ENCODE measurements at places on chromosomes 13 and 19.

DNA sequence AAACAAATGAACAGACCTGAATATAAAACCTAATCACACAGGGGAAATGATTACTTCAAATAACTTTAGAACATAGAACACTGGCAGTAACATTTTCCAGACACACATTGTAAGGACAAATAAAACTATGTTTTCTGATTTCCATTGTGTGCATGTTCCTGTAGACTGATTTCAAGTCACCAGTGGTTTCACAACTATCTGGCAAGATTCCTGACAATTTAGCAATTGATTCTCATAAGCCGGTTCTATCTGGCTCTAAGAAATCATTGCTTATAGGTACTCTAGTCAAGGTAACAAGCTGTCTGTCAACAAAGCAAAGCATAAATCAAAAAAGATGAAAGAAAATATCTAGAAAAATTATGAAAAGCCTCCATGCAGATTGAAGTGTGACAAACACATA lies 19.6 kb upstream of the PCCA start:
- no peak for DNase-seq

DNA sequence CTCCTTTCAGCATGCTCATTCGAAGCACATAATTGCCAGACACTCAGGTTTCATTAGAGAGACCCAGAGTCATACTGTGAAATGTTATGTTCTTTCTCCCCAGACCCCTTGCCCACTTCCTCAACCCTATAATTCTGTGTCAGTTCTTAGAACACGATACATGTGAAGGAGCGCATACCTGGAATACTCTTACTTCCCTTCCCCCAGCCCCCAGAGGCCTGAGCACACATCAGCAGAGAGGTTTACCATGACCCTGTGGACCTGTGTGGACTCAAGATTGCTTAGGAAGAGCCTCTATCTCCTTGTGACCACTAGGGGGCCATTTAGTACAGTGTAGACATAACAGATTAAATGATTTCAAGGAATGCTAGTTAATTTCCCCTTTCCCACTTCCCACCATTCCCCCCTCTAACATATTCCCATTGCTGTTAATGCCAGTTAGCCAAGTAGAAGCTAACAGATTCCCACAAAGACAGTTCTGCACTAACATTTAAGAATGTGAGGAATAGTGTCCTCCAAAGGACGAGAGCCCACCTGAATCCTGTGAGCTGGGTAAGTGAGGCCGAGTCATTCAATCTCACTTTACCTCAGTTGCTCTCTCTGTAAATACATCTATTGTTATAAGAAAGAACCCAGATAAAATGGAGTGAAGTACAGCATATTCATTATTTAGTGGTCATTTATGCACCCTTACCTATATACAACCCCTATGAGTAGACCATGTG lies 154.2 kb upstream of the MAB21L1 start:
- no peak for DNase-seq

DNA sequence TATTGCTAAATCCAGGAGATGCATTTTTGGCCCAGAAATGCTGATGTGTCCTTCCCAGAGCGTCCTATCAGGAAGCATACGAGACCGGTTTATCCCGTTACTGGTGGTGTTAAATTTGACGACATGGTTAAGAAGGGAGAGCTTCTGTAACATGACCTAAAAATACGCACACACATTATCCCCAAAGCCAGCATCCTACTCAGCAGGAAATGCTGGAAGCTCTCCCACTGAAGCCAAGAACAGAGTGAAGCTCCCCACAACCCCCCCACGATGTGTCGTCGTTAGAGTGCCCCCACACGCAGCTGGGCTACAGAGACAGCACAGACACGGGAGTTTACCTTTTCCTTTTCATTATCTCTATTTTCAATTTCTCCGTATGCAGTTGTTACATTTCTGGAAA lies 45.1 kb upstream of the MCF2L start:
- DNase-seq = no peak

DNA sequence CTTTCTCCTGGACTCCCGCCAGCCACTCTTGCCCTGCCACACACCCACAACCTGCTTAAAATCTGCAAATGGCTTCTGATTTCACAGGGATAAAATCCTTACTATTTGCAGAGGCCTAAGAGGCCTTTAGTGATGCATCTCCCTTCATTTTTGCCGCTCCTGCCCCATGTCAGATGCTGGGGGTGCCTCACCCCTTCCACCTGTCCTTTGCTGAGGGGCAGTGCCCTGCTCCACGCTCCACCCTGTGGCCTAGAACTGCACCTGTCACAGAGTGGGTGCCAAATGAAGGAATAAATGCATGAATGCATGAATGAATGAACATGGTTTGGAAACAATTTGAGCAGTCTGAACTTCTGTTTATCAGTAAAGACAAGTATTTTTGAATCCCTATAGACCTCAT lies 34.1 kb upstream of the UQCRFS1 start:
- DNase-seq = no peak

- no peak for DNase-seq
Observed at GRCh38 chr19:58007285-58007684, 4.7 kb upstream of the ZNF606 start.

DNA sequence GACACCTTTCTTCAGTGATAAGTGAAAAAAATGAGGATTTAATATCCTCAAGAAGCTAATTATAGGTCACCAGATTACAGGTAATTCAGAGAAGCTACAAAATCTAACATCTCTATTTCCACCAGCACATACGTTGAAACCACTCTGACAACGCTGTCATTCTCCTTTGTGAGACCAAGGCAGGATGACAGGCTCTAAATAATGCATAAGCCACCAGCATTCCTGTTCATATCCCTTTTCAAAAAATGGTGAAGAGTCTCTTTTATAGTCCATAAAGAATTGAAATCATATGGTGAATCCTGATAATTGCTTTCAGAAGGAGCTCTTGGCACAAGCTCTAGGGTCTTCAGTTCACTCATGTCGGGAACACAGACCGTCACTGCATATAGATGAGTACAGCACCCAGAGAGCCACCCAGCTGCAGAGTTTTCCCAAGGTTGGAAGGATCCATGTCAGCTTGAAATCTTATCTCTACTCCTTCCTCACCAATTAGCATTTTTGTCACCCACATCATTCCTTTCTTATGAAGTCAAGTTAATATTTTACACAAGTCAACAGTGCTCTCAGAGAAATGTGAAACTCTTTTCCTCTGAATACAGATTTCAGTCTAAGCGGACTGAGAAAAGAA lies 431.4 kb downstream of the TBC1D4 start:
- no peak for DNase-seq

DNA sequence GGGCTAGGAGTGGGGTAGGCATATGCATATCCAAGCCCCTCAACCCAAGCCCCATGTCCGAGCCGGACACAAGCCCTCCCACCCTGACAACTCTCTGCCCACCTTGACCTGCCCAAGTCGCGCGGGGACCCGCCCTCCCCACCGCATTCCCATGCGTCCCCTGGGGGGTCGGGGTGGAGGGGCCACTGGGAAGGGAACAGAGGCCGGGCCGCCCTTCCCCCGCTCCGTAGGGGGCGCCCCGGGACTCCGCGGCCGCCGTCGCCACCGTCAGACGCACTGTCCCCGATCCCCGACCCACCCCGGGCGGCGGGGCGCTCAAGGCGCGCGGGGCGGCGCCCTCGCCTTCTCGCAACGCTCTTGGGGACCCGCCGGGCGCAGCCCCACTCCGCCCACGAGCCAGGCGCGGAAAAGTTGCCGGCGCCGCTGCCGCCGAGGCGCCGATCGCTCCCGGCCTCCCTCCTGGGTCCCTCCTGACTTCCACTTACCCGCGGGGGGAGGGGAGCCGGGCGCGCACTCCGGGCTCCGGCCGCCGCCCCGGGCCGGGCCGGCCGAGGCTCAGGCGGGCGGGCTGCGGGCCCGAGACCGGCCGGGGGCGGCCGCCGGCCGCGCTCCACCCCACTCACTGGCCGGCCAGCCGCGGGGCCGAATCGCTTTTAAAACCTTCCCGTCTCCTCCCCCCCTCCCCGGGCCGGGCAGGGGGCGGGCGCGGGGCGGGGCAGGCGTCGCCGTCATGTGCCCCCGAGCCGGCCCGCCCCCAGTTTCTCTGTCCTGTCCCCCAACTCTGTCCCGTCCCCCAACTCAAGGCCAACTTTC lies 34.4 kb upstream of the NANOS3 start:
- no peak for DNase-seq

GRCh38 chr19:1170938-1171754 lies 2.9 kb downstream of the SBNO2 start:
- DNase-seq = no peak

GRCh38 chr19:45149129-45149528 lies 11.7 kb downstream of the NKPD1 start:
- no peak for DNase-seq

- no peak for DNase-seq
Observed at GRCh38 chr19:3106509-3107141, 12.5 kb downstream of the GNA11 start.

- no peak for DNase-seq
Observed at GRCh38 chr19:50311723-50312635, 17.2 kb downstream of the KCNC3 start.

DNA sequence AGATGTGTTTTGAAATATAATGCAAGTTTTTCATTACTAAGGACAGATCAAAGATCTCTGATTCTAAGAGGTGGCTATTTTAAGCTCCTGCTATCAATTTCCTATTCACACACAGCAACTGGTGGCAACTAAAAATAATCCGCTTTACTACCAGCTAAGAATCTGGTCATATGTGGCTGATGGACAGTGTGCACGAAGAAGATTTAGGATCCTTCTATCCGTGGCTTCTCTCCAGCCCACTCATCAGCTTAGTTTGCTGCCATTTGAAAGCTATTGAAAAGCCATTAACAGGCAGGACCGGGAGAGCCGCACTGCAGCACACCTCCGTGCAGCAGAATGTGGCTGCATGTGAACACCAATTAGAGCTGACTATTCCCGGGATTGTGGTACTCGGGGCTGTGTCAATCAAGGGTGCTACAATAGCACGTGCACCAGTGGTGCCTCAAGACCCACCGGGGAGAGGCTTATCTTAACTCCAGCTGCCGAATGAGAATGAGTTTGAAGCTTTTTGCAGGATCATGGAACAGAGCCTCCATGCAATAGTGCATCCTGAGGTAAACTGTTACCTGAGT lies at the start of gene MYO16:
Gene MYO16, plus strand, starts transcription at position 431 of the 572 bp plus-strand sequence. CDS start 234 bp downstream, outside the sequence.
- DNase-seq = no peak

DNA sequence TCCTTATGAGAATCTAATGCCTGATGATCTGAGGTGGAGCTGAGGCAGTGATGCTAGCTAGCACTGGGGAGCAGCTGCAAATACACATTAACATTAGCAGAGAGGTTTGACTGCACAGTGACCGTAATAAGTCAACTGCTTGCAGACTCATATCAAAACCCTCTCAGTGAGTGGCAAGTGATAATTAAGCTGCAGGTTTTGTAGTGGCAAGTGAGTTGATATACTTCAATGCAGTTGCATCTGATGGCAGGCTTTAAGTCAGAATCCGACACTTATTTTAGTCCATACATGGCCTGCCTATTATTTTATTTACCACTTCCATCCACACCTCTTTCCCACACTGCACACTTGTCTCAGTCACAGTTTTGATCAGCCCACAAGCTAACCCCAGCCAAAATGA lies 209.2 kb upstream of the IRS2 start:
- DNase-seq = no peak

- no peak for DNase-seq
Observed at GRCh38 chr19:55113570-55114039, 3.8 kb downstream of the PPP1R12C start.

DNA sequence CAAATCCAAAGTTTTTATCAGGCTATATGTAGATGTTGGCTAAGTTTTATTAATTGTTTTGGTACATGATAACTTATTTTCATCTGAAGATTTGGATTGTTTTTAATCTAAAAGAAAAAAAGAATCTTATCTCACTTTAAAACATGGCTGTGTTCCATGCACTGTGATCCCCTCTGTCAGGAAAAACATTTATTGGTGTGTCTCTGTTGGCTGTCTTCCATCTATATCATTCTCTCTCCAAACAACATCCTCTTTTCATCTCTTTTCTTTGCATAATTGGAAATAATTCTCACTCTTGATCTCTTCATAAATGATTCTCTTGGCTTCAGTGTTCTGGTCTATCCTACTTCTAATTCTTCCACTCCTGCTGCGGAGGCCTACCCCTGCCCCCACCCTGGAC lies 4.2 kb downstream of the NALCN start:
- DNase-seq = no peak

DNA sequence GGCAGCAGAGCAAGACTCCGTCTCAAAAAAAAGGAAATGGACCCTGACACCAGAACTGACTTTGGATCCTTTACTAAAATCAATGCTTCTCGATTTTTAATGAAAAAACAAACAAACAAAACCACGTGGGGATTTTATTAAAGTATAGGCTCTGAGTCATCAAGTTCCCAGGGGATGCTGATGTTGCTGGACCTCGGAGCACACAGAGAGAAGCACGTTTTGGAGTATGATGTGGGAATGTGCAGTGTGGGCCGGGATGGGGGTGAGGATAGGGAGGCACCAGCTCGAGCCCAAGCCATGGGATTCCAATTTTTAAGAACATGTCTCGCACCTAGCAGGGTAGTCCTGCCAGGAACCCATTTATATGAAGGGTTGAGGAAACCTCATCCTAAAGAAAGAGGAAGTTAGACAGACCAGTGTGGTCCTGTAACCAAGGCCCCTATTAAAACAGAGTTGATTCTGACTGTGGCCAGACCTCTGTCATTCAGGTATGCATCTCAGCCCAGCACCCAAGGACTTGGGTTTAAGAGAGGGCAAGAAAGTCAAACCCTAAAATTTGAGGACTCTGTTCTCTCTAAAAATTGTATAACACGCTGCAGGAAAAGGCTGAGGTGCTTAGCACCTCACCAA lies 6.4 kb downstream of the FLT1 start:
- DNase-seq = no peak

GRCh38 chr13:41244556-41244955 lies 18.8 kb downstream of the MTRF1 start:
- no peak for DNase-seq

GRCh38 chr13:35984776-35985453 lies 146.3 kb downstream of the DCLK1 start:
- no peak for DNase-seq

All from stimulated activated CD4-positive, alpha-beta T cell treated with anti-CD3 and anti-CD28 coated beads, Interleukin-1b, Interleukin-23, amount 100 ng/mL, for 1 hour (primary cell).